ENCODE measurements at places on chromosomes 4 and X.

DNA sequence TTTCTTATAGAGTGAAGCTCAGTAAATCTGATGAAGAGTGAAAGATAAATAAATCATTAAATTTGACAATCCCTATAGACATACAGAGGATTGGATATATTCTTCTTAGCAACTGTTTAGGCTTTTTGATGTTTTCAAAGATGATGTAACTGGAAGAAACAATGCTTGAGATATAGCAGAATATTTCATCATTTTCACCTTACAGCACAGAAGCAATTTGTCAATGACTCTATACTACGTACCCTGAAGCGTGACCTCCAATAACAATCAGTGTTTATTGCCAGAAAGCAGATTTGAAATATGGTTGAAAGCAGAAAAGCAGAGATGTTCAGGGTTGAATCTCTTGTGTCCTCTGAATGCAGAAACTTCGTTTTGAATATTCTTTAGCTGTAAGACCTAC lies 228.4 kb downstream of the DTHD1 start:
- DNase-seq: no peak

DNA sequence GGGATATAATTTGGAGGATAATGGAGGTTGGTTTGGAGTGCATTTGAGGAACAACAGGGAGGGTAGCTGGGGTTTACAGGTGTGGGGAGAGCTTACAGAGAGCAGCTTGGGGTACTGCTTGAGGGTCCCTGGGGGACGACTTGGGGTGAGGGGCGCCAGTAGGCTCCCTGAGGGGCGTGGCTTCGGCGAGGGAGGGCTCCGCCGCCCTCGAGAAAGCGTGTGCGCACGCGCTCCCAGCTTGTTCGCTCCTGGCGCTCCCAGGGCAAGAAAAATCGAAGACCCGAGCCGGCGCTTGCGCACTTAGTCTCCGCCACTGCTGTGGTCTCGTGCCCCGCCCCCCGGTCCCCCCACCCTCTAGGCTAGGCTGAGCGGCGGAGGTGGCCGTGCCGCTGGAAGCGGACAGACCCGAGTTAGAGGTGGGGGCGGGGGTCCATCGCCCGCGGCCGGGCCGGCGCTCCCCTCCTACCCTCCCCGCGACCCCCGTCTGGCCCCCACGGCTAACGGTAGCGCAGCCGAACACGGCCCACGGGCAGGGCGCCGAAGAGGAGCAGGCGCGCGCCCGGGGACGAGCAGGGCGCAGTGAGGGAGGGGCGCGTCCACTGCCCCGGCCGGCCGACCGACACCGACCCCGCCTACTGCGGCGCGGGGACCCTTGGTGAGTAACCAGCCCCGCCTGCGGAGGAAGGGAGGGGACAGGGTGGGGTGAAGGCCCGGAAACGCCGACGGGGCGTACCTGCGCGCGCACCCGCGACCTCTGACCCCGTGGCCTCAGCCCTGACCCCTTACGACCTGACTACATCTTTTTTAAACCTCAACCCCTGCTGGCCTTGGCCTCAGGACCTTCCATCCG lies 5.4 kb upstream of the CCDC120 start:
- DNase-seq: peak; percentile 53

DNA sequence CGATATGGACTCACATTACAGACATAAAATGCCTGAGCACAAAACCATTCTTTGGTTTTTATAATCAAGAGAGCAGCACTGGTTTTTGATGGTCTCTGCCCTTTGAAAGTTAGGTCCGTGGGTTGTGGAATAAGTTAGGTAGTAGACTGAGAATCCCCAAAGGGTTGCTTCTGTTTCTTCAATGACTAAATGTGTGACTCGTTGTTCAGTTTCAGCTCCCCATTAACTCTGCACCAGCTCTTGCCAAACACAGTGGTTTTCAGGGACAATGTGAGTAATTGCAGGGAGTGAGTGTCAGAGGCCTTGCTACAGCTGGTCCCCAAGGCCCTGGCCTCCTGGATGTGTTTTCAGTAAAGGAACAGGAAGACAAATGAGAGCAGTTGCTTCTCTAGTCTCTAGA lies 24.8 kb downstream of the SMIM20 start:
- DNase-seq: peak; percentile 65

DNA sequence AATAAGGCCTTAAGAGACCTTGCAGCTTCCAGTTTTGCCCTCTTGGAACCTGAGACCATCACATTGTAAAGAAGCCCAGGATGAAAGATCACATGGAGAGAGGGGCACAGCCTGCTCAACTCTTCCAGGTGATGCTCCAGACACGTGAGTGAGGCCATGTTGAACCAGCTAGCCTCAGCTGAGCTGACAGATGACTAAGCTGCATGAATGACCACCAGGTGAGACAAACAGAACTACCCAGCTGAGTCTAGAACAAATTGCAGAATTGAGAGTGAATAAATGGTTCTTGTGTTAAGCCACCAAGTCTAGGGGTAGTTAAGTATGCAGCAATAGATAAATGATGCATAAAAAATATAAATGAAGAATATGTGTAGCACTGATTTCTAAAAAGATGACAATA lies 16.8 kb upstream of the GPR82 start:
- DNase-seq: no peak

- DNase-seq: no peak
Observed at GRCh38 chr4:110296892-110297291, 98.5 kb upstream of the ELOVL6 start.

DNA sequence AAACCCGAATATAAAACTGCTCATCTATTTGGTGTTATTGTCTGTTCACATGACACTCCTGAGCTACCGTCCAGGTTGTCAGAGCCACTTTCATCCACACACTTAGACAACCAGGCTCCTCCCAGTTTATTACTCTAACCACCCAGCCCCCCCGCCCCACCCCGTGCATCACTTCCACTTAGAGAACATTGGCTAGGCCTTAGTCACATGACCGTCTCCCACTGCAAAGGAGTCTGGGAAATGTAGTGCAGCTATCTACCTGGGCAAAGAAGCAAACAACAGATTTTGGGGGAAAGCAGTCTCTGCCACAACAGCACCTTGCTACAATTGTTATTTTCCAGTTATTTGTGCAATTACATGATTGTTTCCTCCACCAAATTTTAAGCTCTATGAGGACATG lies 57.6 kb upstream of the RBPJ start:
- no peak for DNase-seq

DNA sequence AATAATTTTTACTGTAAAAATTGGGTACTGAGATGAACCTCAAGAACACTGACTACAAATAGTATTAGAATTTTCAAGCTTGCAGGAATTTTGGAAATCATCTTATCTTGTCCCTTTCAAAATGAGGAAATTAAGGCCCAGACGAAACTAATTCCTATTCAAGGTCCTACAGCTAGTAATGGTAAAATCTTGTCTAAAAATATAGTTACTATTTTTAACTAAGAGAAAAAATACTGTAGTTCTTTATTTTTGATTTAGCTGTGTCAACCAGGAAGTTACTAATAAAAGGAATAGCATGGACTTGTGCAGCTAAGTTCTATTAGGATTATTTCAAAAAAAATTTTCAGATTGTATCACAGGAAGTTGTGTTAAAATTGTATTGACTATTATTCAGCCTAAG lies 12.7 kb downstream of the PRIMPOL start:
- DNase-seq: no peak

- no peak for DNase-seq
Observed at GRCh38 chrX:5775846-5776430, 452.7 kb downstream of the NLGN4X start.

GRCh38 chr4:138256608-138257007 lies 14.5 kb upstream of the SLC7A11 start:
- no peak for DNase-seq
